ENCODE measurements at places on chromosomes 1 and 21.

DNA sequence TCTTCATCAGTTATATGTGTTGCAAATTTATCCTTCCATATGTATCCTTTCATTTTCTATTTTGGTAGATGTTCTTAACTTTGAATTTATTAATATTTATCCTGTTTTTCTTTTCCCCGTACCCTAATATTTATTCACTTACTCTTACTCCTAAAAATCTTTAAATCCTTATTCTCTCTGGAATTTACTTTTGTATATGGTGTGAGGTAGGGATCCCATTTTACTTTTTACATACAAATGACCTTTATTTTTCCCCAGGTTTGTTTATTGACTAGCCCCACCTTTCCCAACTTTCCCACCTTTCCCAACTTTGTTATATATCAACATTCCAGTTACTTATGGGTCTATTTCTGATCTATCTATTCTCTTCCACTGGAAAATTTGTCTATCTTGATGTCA, 21.7 kb upstream of the ADAR start:
- no peak for DNase-seq

DNA sequence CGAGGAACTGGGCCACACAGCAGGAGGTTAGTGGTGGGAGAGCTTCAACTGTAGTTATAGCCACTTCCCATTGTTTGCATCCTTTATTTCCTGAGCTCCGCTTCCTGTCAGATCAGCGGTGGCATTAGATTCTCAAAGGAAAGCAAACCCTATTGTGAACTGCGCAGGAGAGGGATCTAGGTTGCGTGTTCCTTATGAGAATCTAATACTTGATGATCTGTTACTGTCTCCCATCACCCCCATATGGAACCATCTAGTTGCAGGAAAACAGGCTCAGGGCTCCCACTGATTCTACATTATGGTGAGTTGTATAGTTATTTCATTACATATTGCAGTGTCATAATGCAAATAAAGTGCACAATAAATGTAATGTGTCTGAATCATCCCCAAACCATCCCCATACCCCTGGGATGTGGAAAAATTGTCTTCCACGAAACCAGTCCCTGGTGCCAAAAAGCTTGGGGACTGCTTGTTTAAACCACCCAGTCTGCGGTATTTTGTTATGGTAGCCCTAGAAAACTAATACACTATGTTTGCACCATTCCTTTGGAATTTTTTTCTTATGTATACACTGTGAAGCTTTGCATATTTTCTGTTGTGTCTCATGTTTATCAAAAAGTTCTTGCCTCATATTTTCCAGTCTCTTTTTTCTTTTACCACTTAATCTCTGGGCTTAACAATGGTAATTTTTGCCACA, 136.6 kb upstream of the IVNS1ABP start:
- no peak for DNase-seq

DNA sequence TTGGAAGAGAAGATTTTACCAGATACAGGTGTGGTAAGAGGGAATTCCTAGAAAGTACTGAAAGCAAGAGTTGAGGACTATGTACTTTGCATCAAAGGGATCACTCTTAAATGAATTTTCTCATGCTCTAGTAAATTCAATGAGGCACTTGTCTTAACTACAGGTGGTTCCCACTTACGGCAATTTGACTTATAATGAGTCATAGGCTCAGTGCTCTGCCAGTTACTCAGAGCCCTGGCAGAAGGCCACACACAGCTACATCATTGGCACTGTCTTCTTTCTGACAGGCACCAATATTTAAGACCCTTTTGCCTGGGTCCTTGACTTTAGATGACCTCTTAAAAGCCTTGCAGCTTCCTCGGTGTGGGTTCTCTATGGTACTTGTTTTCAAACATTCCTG, 15.9 kb upstream of the ADAMTS5 start:
- no peak for DNase-seq

DNA sequence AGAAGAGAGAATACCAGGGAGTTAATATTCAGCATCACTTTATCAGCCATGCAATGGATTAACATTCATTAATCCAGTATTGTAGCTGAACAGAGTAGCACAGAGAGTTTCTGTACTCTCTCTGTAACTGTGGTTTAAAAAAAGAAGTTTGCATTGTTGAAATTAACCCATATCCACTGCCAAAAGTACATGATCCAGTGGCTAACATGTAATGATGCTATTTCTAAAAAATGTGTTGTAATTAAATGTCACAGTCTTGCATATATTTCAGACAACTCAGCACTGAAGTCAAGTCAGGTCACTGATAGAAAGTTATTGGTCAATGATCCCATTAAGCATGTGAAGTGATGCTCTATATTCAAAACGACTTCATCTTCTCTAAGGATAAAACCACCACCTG, 141.3 kb downstream of the NRIP1 start:
- DNase-seq: no peak

GRCh38 chr1:200226268-200226968, 183.4 kb downstream of the ZNF281 start:
- peak; percentile 3 for DNase-seq

DNA sequence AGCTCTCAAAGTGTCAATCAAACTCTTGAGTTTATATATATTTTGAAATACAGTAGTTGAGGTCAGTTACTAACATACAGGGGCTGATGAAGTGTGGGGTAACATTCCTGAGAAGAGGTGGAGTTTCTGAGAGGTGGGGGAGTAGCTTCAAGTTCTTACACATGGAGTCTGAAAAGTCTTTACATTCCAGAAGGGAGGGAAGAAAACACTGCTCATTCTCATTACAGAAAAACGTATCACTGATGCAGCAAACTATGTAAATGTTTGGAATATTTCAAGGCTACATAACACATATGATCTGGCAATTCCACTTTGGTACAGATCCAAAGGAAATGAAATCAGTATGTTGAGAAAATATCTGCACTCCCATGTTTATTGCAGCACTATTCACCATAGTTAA, 1065.8 kb upstream of the B3GALT2 start:
- no peak for DNase-seq

DNA sequence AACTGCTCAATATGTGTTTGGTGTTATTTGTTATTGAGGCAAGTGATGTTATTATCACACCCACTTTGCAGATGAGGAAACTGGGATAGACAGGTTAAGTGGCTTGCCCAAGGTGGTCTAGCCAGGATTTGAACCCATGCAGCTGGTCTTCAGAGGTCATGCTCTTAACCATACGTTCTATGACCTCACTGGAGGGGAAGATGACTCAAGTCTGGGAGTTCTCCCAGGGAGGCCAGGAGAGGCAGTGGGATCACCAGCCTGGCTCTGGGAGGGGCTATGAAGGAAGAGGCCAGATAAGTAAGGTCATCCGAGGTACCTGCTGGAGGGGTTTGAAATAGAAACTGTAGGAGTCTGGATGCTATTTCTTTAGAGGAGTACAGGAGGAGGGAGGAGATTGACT, 95.3 kb downstream of the NAV1 start:
- DNase-seq: no peak

DNA sequence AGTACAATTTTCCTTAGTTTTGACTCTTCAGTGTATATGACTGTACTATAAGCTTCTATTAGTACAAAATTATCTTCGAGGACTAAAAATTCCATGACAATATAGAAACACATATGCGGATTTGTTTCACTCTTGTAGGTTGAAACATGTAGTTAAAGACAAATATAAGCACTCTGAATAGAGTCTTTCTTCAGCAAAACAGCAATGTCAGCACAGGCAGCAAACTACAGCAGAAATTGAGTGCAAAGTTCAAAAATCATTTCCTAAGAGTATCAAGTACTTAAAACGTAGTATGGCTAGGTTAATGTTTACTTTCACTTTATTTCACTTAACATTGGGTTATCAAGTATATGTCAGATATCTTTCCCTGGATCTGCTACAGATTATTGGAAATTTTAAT, 106.7 kb downstream of the FAF1 start:
- no peak for DNase-seq

DNA sequence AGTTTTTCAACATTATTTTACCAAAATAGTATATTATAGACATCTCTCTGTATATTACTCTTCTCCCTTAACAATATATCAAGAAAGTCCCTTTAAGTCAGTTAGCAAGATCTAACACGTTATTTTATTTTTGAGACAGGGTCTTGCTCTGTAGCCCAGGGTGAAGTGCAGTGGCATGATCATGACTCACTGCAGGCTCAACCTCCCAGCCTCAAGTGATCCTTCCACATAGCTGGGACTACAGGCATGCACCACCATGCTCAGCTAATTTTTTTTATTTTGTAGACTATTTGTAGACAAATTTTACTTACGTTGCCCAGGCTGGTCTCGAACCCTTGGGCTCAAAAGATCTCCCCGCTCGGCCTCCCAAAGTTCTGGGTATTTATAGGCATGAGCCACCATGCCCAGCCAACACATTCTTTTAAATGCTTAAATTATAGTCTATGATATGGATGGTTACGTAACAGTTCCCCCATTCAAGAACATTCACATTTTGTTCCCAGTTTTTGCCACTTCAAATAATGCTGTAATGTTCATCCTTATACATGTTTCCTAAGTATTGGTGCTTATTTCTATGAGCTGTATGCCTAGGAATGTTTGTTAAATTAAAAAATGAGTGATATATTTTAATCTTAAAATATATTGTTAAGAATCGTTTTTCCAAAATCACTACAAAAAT, 70.4 kb downstream of the TUT4 start:
- no peak for DNase-seq

DNA sequence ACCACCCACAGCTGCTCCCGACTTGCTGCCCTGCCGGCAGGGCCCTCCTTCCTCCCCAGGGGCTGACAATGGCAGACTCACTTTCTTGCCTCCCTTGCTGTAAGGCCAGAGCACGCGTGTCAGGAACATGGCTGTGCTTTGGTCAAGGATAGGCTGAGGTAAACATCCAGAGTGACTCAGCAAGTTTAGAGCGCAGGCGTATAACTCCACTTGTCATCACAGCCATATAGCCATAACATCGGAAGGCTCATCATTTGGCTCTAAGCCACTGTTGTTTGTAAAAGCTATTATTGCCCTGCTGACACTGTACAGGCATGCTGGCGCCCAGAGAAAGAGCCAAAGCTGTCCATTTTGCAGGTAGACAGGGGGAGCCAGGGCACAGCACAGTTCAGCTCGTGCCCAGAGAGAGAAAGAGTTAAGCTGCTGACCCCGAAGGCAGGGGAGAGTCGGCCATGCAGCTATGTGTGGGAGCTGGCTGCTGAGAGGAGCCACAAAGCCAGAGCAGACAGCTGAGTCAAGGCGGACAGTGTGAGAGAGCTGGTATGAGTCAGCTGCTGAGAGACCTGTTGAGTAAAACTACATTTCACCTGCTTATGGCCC, 60.6 kb downstream of the GNG4 start:
- DNase-seq: no peak

- DNase-seq: peak; percentile 9
Observed at GRCh38 chr1:8015036-8015808, 10.9 kb downstream of the ERRFI1 start.

DNA sequence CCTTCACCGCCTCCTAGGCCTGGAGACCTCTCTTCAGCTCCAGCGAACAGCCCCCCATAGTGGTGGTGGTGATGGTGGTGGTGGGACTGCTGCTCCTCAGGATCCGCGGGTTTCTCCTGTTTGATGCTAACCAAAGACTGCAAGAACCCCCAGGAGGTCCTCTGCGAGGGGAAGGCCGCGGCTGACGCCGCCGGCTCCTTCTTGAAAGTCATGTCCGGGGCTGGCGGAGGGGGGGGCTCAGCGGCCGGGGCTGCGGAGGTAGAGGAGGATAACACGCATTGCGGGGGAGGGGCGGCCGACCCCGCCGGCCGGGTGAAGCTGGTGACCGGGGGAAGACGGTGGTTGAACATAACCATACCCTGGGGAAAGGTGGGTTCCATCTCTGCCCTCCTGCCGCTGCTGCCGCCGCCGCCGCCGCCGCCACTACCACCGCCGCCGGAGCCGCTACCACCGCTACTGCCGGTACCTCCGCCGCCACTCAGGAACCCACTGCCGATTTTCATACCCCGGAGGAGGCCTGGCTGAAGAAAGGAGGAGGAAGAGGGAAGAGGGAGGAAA, 554 bp downstream of the ZNF281 start:
- DNase-seq: peak; percentile 9

GRCh38 chr1:1907098-1907736, 7.8 kb upstream of the CALML6 start:
- peak; percentile 68 for DNase-seq

DNA sequence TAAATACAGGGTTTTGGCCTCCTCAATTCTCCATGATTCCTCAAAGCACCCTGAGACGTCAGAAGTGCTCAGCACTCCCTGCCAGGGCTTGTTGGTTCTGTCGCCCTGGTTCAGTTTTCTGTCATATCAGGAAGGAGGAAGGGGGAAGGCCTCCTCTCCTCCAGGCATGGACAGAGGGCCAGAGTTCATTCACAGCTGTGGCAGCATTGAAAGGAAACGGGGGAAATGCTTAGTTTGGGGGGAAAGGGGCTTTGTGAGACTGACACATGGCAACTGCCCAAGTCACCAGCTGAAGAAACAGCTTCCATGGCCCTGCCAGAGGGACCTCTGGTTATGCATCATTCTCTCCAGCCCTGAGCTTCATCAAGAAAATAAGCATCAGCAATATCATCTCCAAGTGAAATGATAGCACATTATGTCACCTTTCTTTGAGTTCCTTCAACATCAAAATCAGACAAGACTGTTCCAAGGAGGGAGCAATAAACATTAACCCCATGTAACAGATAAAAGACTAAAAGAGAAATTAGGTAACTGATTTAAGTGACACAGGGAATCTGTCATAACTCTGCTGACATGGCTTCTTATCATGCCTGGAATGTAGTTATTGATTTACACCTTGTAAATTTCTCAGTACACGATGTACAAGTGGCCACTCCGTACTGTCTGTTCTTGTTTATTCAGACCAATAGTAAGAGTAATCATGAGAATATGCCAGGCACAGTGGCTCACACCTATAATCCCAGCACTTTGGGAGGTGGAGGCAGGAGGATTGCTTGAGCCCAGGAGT, 103.2 kb upstream of the SLC25A33 start:
- no peak for DNase-seq

GRCh38 chr21:24628046-24628445, 979.2 kb downstream of the MRPL39 start:
- no peak for DNase-seq

DNA sequence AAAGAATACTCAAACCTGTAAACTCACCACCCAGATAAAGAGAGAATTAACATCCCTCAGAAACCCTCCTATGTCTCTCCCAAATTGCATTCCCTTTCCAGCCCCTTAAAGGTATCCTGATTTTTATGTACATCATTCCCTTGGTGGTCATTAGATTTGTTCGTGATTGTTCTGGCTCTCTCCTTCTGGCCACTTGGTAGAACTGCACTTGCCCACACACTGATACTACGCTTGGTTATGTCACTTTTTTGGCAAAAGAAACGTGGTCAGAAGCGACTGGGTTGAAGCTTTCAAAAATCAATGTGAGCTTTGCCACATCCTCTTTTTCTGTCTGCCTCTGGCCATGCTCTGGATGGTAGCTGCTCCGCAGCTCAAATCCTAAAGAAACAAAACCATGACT, 76.3 kb downstream of the KRTAP19-8 start:
- DNase-seq: no peak

GRCh38 chr1:243851765-243852164, 1.7 kb upstream of the AKT3 start:
- DNase-seq: no peak

- DNase-seq: no peak
Observed at GRCh38 chr1:230339033-230339432, 87.1 kb downstream of the PGBD5 start.

- no peak for DNase-seq
Observed at GRCh38 chr1:116909512-116910378, at the start of gene PTGFRN. TSS of gene PTGFRN (plus strand) at chr1:116909916. CDS start at chr1:116910204, 288 bp downstream.

GRCh38 chr1:195851804-195852203, 756.4 kb downstream of the KCNT2 start:
- no peak for DNase-seq

- no peak for DNase-seq
Observed at GRCh38 chr21:31397515-31397926, 53.5 kb upstream of the TIAM1 start.
